Stimulated activated CD4-positive, alpha-beta T cell treated with anti-CD3 and anti-CD28 coated beads, Interleukin-1b, Interleukin-23, amount 100 ng/mL, for 1 hour (primary cell): ENCODE measurements at places on chromosomes 12 and 14.

DNA sequence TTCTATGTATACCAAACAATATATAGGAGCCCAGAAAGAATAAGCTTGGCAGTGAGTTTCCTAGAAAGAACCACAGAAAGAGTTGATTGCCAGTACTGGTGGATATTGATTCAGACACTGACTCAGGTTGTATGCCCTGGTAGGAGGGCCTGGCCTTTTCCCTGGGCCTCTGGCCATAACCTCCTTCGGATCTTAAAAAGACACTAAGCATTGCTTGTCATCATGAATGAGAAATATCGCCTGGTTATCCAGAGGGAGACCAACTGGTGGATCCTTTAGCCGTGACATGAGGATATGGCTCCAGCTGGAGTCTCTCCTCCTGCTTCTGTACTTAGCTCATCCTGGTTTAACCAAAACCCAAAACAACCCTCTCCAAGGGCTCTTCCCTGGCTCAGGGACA lies 231.5 kb downstream of the MSRB3 start:
- DNase-seq: no peak

- no peak for DNase-seq
These were observed 14.1 kb upstream of the NCOR2 start for GRCh38 chr12:124581307-124582107.

DNA sequence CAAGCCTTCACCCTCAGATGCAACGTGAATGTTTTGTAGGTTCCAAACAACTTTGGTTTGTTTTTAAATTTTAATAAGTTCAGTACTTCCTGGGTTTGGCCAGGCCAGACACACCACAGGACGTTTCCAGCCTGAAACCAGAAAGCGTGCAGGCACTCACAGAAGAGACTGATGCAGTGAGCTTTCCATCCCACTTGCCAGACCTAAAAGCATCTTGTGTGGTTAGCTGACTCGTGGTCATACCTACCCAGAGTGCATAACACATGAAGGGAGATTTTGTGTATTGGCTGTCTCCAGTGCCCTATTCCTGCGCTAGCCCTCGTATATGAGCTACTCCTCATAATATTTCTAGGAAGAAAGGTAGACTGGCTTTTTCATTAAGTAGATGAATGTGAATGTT lies 297.3 kb upstream of the FAR2 start:
- DNase-seq: no peak

DNA sequence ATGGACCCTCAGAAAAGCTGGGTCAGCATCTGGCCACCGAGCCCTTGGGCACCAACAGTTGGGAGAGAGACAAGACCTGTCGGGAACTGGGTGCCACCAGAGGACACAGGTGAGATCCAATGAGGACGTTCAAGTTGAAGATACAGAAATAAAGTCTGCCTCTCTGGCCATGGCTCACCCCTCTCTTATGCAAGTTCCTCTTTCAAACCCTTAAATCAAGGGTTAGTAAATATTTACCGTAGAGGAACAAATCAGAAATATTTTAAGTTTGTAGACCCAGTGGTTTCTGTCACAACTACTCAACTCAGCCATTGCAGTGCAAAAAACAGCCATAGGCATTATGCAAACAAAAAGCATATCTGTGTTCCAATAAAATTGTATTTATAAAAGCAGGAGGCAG lies 76.5 kb upstream of the HSPB8 start:
- no peak for DNase-seq

DNA sequence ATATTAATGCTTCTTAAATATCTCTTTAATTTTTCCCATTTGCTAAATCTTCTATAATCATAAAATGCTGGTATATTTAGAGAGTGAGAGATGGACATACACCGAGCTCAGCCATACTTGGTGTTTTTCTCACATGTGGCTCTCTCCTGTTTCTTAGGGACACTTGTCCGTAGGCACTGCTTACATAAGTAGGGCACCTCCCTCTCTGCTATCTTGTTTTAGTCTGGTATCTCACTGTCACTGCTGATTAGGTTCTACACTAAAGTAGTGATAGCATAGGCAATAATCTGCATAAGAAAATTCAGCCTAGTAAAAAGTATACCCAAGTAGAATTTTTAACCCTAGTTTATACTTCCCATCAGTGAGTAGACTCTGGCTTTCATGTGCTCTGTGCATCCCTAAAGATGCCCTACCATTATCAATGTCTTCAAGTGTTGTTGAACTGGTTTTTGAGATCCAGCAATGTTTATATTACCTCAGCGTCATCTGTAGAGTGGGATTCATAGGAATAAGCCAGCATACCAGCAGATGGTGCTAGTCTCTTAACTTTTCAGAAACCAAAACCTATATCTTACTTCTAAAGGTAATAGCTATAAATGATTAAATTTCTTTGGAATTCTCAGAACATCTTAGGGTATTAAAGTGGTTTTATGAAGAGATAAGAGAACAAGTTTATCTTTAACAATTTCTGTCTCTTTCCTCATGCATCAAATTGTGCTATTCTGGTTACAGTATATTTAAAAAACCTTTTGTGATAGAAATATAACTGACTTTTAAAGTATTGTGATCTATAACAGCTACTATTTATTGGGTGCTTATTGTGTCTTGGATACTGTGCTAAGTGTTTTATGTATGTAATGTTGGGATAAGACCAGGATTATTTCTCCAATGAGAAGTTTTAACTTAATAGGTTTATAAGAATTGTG lies 32.9 kb downstream of the ARID2 start:
- no peak for DNase-seq

DNA sequence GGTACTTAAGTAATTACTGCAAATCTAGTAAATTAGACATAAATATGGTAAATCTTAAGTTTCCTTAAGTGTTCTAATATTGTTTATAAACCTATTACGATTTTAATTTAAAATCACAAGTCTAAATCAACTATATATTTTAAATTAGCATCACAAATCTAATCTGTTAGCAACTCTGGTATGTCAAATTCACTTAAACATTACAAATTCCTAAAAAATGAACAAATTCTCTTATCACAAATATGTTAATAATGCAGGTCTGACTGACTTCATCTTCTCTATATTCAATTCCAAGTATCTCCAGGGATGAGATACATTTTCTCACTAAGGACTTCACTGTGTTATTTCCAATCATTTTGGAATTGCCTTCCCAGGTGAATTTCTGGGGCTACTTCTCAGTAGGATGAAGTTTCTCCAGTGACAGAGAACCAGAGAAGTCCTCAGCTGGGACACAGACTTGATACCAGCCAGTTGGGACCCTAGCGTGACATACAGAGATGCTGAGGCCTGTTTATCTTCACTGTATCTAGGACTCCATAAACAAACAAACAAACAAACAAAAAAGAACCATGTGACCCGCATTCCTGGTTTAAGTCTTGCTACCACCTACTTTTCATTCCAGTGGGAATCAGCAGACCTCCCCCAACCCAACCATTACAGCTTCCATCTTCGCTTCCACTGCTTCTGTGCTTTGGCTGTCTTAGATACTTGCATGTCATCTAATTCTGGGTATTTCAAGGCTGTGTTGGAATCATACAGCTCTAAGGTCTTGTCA lies 21.8 kb downstream of the CFAP251 start:
- no peak for DNase-seq

- DNase-seq: no peak
These were observed 43.2 kb downstream of the MGAT4C start for GRCh38 chr12:86213012-86213411.

- no peak for DNase-seq
These were observed 723.4 kb downstream of the TRHDE start for GRCh38 chr12:72995616-72996015.

DNA sequence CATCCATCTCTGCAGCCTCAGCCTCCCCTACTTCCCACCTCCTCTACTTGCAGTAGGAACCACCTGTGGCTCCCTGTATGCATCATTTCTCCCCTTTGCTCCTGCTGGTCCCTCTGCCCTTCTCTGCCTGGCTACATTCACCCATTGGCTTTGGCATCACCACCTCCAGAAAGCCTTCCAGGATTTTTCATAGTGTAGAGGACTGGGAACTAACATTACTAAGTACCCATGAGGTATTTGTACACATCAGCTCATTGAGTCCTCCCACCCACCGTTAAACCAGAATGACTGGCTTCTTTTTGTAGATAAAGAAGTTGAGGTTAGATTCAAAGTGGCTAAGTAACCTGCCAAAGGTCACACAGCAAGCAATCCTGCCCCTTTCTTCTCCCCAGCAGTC lies 17.1 kb downstream of the SYNE3 start:
- no peak for DNase-seq

- DNase-seq: no peak
These were observed 487.6 kb upstream of the FLRT2 start for GRCh38 chr14:85042301-85042700.

- DNase-seq: no peak
These were observed 77.7 kb downstream of the NTS start for GRCh38 chr12:85951823-85952222.

DNA sequence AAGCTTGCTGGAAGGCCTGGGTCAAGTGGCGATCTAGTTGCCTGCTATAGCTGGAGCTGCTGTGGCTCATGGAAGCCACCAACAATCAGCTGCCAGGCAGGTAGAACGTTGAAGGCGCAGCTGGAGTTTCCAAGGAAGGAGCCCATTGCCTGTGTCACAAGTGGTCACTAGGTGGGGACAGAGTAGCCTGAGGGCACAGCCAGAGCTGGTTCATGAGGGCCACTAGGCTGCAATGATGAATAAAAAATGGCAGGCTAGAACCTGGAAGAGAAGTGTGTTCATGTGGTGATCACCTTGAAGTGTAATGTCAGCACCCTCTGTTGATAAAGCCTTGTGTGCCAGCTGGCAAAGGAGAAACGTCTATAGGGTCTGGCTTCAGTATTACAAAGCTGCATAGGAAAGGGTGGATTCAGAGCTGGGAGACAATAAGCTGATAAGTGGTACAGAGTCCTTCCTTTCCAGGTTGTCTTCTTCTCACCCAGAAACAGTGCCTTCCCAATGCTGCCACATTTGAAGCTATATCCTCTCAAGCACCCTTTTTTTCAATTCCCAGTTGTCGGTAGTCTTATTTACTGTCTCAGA lies 165.8 kb downstream of the EMP1 start:
- DNase-seq: no peak
